ENCODE measurements at places on chromosomes 13 and 19. TPM values are rescaled to one million over a fixed set of nuclear protein-coding genes. Genes with fewer than 3 reads are reported as not detected.

GRCh38 chr13:74003374-74003773 is 130.8 kb downstream of the KLF12 start:
- no peak for DNase-seq

Gene PLK5
- not detected for total RNA-seq

DNA sequence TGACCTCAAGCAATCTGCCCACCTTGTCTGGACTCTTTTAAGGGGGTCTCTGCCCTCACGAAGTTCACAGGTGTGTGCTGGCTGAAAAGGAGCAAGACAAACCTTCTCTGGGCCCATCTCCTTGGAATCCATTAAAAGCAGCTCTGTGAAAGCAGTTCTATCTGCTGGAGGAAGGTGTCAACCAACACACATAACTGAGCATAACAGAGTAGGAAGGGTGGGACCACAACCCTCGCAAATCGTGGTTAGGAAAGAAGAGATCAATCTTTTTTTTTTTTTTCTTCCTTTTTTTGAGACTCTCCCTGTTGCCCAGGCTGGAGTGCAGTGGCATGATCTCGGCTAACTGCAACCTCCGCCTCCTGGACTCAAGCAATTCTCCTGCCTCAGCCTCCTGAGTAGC is 1.4 kb downstream of the SUGP2 start:
- no peak for DNase-seq

- no peak for DNase-seq
Measured at GRCh38 chr19:17309965-17310461, 650 bp downstream of the DDA1 start.

GRCh38 chr19:36049080-36049698 is 4.9 kb downstream of the THAP8 start:
- no peak for DNase-seq

Gene ZNF726
- total RNA-seq = 0.74 TPM

Gene DCLK1
- 24.3 TPM for total RNA-seq

Gene PGLYRP1
- 1.6 TPM for total RNA-seq

Gene KATNAL1
- total RNA-seq = 31.6 TPM

DNA sequence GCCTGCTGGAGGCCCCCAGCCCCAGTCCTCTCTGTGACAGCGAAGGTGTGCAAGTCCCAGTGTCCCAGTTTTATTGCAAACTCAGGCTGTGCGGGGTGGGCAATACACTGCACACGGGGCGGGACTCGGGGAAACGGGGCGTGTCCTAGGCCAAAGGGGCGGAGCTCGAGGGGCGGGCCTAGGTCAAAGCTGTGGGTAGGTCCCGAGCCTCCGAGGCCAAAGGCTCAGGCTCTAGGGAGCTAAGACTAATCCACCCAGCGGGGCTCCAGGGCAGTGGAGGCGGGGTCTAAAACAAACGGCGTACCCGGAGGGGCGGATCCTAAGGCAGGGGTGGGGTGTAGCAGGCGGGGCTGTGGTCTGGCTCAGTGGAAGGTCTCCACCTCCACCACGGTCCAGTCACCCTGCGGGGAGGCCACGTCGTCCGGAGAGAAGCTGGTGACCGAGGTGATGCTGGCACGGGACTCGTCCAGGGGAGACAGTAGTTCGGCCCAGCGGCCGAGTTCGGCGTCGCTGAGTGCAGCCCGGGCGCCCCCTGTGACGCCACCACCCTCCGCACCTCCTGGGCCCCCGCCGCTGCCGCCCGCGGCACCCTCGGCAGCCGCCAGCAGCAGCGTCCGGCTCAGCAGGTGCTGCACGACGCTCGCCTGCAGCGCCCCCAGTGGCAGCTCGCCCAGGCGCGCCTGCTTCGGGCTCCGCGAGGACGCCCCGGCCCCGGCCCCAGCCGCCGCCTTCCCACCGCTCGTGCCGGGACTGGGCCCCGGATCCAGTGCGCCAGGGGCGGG is 5.3 kb downstream of the PRR36 start:
- no peak for DNase-seq

Gene CASP14
- total RNA-seq = not detected

- DNase-seq = no peak
Measured at GRCh38 chr19:771332-771785, 20.4 kb downstream of the MISP start.

Gene CPAMD8
- total RNA-seq = 8.4 TPM

Gene A1BG
- total RNA-seq = 8.4 TPM

Gene ADGRE3
- total RNA-seq = 0.19 TPM

DNA sequence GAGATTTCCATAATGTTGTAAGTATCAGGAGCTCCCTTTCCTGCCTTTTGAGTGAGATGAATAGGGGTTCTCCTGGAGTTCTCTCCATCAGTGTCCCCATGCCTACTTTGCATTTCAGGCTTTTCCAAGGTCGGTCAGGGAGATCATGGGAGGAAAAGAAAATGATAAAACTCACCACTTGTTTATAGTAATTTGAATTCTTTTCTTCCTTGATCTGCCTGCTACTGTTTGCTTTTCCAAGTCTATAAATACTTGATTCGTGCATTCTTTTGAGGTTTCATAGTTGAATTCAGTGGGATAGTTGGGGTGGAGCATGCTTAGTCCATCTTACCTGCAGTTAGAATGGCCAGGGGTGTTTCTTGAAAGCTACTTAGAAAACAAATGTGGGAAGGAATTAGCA is 51.5 kb downstream of the PCCA start:
- no peak for DNase-seq

DNA sequence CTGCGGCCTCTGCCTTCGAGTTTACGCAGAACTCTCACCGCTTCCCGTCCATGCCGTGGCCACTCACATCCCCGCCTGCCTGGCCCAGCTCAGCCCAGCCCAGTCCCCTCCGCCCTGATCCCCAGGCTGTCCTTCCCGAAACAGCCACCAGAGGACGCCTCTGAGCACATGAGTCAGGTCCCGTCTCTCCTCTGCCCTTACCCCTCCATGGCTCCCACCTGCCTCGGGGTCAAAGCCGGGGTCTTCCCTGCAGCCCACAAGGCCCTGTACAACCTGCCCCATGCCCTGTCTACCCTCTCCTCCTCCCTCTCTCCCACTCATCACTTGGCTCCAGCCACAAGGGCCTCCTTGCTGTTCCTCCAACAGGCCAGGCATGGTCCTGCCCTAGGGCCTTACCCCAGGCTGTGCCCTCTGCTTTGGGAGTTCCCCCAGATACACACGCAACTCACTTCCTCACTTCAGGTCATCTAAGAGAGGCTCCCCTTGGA is 8.1 kb upstream of the SEMA6B start:
- DNase-seq = no peak

Gene YIF1B
- 36.5 TPM for total RNA-seq

Gene PAN3
- 31.2 TPM for total RNA-seq
